Activated CD4-positive, alpha-beta T cell treated with anti-CD3 and anti-CD28 coated beads, Interleukin-2, amount 50 U/mL, for 1 hour (primary cell): ENCODE measurements at places on chromosomes 2 and 18.

DNA sequence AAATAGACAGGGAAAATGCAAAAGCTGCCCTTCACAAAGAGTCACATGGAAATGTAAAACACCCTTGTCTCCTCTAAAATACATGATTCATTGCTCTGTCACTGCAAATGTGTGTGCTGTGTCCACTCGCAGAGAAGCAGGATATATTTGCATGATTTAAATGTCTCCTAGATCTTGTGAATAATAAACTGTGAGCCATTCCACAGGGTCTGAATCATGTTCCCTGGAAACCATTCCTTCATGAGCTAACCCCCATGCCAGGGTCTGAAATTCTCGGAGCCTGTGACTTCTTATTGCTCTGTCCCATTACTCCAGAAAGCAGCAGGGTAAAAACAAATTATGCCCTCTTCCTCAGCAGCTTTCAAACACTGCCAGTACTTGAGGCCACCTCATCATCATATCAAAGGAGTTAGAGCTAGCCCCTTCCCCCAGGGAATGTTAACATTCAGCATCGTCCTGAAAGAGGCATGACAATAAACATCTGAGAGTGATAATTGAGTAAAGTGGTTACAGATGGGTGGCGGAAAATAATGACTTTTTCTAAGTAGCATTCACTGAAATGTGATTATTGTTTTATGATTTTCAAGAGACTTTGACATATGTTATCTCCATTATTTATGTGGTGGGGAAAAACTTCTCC lies 11.7 kb upstream of the CNGA3 start:
- DNase-seq: no peak

GRCh38 chr2:233833345-233833744 lies 21.0 kb downstream of the HJURP start:
- DNase-seq: no peak

- DNase-seq: no peak
Measured at GRCh38 chr2:239866350-239866749, 158.8 kb downstream of the NDUFA10 start.

DNA sequence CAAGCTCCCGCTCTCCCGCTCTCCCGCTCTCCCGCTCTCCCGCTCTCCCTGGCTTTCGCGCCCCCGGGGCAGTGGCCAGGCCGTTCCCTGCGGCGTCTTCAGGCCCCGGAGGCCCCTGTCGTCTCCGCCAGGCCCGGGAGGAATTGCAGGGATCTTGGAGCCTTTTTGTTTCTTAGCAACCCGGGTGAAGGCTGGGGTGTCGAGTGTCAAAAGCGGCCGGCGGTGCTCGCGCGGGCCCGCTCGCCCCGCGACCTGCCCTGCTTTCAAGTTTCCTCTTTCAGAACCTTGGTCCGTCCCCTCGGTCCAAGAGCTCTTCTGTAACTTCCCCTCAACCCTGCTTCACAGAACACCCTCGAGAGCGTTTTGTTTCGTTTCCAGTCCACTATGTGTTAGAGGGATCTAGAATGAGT lies 1.4 kb downstream of the RNF138 start:
- peak; percentile 24 for DNase-seq

DNA sequence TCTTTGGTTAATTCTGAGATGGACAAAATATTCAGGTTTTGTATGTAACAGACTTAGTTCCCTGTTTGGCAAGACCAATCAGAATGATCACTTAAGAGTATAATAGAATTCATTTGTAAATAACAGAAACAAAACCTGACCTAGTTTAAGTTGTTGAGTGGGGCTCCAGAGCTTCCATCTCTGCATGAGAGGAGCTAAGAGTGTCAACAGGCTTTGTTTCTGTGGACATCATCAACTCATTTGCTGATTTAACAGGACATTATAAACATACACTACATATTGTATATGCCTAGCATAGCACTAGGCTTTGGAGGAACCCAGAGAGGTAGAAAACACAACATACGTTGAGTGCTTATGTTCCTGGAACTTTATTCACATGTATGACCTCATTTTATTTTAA lies 75.3 kb upstream of the TRIB2 start:
- no peak for DNase-seq

GRCh38 chr2:24315669-24316068 lies 44.7 kb downstream of the ITSN2 start:
- no peak for DNase-seq

DNA sequence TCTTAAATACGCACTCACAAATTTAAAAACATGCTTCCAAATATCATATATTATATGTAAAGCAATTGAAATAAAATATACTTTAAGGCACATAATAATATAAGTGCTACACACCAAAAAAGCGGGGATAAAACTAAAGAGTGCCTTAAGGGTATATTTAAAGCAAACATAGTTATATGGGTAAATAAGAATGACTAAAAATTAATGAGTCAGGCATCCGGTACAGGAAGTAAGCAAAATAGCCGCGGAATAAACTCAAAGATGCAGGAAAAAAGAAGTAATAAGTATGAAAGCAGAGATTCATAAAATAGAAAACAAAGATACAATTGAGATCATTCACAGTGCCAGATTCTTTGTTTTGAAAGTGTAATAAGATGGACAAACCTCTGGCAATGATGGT lies 503.5 kb upstream of the SOX11 start:
- DNase-seq: no peak

GRCh38 chr2:174011796-174012195 lies 46.6 kb upstream of the SP3 start:
- no peak for DNase-seq

GRCh38 chr18:24734058-24734457 lies 273.6 kb downstream of the HRH4 start:
- no peak for DNase-seq

DNA sequence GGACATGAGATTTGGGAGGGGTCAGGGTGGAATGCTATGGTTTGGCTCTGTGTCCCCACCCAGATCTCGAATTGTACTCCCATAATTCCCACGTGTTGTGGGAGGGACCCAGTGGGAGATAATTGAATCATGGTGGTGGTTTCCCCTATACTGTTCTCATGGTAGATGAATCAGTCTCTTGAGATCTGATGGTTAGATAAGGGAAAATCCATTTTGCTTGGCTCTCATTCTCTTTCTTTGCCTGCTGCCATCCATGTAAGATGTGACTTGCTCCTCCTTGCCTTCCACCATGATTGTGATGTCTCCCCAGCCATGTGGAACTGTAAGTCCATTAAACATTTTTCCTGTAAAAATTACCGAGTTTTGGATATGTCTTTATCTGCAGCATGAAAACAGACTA lies 80.9 kb upstream of the GALNT5 start:
- DNase-seq: no peak

DNA sequence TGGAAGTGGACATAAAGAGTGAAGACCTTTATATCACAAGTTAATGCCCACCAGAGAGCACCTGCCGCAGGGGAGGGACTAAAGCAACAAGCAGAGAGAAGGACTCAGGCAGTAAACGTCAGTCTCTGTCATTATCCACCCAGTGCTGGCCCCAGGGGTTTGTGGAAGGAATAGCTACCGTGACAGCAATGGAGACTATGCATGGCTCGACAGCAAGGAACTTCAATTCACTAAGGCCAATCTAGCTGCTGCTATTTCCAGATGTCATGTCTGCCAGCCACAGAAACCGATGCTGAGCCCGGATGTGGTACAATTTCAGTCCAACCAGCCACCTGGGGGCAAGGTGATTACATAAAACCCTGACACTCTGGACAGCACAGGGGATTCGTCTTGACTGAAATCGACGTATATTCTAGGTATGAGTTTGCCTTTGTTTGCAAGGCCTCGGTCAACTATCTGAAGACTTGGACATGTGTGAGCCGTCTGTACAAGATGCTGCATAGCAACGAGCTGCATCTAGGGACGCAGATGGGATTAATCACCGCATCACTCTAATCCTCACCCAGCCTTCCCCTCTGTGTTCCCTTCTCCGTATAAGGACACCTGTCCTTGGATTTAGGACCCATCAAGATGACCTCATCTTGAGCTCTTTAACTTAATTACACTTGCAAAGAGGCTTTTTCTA lies 154.1 kb upstream of the SH3BP4 start:
- no peak for DNase-seq

DNA sequence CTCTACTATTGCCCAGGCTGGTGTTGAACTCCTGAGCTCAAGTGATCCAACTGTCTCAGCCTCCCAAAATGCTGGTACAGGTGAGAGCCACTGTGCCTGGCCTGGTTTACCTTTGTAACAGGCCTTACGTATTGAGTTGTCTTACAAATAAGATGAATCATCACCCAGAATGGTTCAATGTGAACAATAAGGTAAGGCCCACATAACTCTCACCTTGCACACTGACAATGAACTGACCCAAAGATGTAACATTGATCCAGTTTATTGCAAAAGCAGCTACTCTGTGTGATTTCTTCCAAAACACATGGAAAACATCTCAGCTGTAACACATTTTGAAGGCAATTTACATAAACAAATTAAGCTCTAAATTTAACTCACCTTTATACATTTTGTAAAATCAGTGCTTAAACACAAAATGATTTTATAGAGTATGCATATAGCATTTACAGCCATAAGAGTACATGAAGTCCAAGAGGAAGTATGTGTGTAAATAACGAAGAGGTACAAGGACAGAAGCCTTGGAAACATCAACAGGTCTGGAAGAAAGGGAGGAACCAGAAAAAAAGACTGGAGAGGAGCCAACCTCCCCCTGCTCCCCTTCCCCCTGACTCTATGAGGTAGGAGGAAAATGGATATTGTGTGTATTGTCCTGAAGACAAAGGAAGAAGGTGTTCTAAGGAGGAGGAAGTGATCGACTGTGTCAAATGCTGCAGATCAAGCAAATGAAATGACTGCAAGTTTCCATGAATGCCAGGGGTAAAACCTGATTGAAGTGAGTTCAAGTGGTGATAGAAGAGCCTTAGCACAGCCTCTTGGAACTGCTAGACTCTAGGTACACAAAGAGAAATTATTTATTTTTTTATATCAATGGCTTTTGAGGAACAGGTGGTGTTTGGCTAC lies 5.6 kb upstream of the WDFY1 start:
- DNase-seq: no peak

- DNase-seq: no peak
Measured at GRCh38 chr2:113218283-113219091, 44.7 kb downstream of the PSD4 start.

GRCh38 chr2:237557633-237558015 lies 8.8 kb upstream of the PRLH start:
- no peak for DNase-seq

GRCh38 chr18:41231681-41232080 lies 723.4 kb upstream of the PIK3C3 start:
- no peak for DNase-seq
